Activated naive CD8-positive, alpha-beta T cell treated with anti-CD3 and anti-CD28 coated beads, Interleukin-2, amount 50 U/mL, for 24 hours (primary cell): ENCODE measurements at places on chromosomes 2 and 18.

DNA sequence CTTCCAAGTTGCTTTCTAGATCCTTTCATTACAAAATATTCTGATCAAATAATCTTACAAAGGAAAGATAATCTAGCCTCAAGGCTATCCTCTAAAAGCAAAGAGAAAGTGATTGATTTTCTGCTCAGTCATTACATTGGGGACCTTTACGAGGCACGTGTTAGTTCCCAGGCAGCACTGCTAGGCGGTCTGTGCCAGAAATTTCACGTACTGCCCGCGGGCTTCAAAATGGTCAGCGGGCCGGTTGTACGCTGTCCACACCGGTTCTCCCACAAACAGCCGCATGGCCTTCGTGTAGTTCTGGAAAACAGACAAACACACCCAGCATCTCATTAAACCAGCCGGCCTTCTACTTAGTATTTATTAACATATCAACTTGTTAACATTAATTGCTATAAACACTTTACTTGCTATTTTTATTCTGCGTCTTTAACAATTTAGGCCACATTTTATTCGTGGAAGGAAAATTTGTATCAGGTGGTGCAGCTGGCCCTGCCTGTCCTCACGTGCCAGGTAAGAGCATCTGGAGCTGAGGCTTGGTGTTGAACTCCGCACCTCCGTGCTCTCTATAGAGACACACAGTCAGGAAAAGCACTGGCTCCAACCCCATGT lies 20.4 kb downstream of the ADI1 start:
- H3K27ac ChIP-seq = no peak overlapping the region
- peaks cover 2% of the 10 kb centered on the region for H3K4me1 ChIP-seq
- no peaks in the 10 kb centered on the region for H3K27me3 ChIP-seq
- no peak for DNase-seq
- peaks cover 21% of the 10 kb centered on the region for H3K36me3 ChIP-seq

GRCh38 chr2:160104115-160104514 lies 41.7 kb upstream of the PLA2R1 start:
- DNase-seq = no peak
- no peaks in the 10 kb centered on the region for H3K27me3 ChIP-seq
- no peaks in the 10 kb centered on the region for H3K4me1 ChIP-seq
- H3K4me3 ChIP-seq = no peak overlapping the region
- H3K36me3 ChIP-seq = no peaks in the 10 kb centered on the region

GRCh38 chr2:147214914-147215313 lies 629.9 kb upstream of the ACVR2A start:
- H3K4me1 ChIP-seq = no peaks in the 10 kb centered on the region
- H3K4me3 ChIP-seq = no peak overlapping the region
- no peaks in the 10 kb centered on the region for H3K36me3 ChIP-seq

DNA sequence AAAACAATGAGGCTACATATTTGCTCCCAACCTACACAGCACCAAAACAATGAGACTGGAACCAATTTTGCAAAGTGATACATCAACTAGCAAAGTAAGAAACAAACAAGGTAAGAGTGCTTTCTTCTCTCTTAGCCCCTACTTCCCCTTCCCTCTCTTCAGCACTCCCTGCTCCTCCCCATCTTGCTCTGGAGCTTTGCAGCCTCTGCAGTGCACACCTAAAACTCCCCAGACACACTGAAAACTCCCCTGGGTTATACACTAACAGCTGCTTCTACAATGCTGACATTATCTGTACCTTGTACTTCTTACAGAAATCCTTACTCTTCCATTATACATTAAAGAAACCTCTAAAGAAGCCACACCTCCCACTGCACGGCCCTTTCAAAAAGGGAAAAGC lies 93.7 kb downstream of the RBMS1 start:
- no peak for DNase-seq
- H3K4me1 ChIP-seq = peaks cover 57% of the 10 kb centered on the region
- peaks cover 8% of the 10 kb centered on the region for H3K36me3 ChIP-seq
- no peaks in the 10 kb centered on the region for H3K27me3 ChIP-seq
- peak overlapping the region; percentile 18 for H3K4me3 ChIP-seq

GRCh38 chr2:54589340-54590215 lies 133.5 kb downstream of the SPTBN1 start:
- H3K27me3 ChIP-seq = no peaks in the 10 kb centered on the region
- no peaks in the 10 kb centered on the region for H3K36me3 ChIP-seq
- peaks cover 89% of the 10 kb centered on the region for H3K4me1 ChIP-seq
- peak overlapping the region; percentile 83 for H3K27ac ChIP-seq
- peak overlapping the region; percentile 68 for H3K4me3 ChIP-seq
- DNase-seq = no peak

GRCh38 chr2:16281451-16282335 lies 341.3 kb downstream of the MYCN start:
- H3K27me3 ChIP-seq = peaks cover 2% of the 10 kb centered on the region
- no peak overlapping the region for H3K4me3 ChIP-seq
- no peaks in the 10 kb centered on the region for H3K36me3 ChIP-seq
- H3K4me1 ChIP-seq = no peaks in the 10 kb centered on the region
- DNase-seq = no peak
- H3K27ac ChIP-seq = no peak overlapping the region

DNA sequence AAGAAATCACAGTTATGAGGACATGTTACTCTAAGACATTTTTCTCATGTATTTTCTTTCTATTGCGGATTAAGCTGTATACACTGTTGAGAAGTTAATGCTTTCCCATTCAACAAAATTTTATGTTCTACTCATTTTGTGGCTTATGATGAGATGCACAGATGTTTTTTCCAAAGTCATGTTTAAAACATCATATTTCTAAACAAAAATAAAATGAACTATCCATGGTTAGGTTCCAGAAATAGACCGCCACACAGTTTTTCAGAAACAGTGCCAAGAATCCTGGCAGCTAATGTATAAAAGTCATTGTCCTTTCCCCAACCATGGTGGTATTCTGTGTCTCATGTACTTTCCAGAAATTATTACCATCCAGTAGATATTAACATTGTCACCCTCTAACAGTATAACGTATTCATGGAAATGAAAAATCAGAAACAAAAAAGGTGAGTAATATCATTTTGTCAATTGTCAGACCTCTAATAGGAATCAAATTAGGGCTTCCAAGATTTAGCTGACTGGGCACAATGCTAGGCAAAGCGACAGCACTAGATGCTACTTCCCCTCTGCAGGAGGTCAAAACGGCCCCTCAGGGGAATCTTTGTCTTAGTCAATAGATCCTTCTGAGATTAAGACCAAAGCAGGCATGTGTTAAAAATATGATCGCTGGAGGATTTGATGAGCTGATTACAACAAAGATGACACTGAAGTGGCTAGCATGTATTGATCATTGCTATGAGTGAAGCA lies 54.4 kb upstream of the ZNF397 start:
- no peak overlapping the region for H3K4me3 ChIP-seq
- H3K27ac ChIP-seq = no peak overlapping the region
- H3K36me3 ChIP-seq = no peaks in the 10 kb centered on the region
- DNase-seq = no peak

DNA sequence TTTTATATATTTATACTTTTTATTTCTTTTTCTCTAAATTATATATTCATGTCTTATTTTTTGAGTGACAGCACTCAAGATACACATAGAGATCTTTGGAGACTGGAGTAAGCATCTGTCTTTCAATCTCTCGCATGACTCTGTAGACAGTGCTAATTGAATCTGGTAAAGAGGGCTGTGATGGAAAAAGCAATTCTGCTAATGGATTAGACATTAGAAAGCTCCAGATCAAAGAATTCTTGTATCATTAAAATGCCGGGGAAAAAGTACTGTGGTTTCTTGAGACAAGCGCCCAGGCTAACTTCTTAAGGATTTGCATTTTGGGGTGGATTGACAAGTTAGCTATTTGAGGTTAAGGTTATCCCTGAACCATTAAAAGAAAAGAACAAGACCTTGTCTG lies 383.1 kb upstream of the TNP1 start:
- H3K4me3 ChIP-seq = no peak overlapping the region
- no peak overlapping the region for H3K27ac ChIP-seq
- peaks cover 23% of the 10 kb centered on the region for H3K27me3 ChIP-seq
- no peak for DNase-seq

GRCh38 chr2:8608411-8608954 lies 73.4 kb upstream of the ID2 start:
- H3K4me1 ChIP-seq = peaks cover 45% of the 10 kb centered on the region
- peak overlapping the region; percentile 83 for H3K27ac ChIP-seq
- H3K27me3 ChIP-seq = peaks cover 6% of the 10 kb centered on the region
- DNase-seq = no peak

GRCh38 chr2:146143971-146144370 lies 1624.1 kb upstream of the ZEB2 start:
- H3K36me3 ChIP-seq = no peaks in the 10 kb centered on the region
- H3K27me3 ChIP-seq = no peaks in the 10 kb centered on the region

GRCh38 chr2:15547115-15547876 lies 13.8 kb downstream of the NBAS start:
- H3K4me1 ChIP-seq = peaks cover 1% of the 10 kb centered on the region
- no peaks in the 10 kb centered on the region for H3K27me3 ChIP-seq
- H3K36me3 ChIP-seq = peaks cover 8% of the 10 kb centered on the region
- no peak for DNase-seq

DNA sequence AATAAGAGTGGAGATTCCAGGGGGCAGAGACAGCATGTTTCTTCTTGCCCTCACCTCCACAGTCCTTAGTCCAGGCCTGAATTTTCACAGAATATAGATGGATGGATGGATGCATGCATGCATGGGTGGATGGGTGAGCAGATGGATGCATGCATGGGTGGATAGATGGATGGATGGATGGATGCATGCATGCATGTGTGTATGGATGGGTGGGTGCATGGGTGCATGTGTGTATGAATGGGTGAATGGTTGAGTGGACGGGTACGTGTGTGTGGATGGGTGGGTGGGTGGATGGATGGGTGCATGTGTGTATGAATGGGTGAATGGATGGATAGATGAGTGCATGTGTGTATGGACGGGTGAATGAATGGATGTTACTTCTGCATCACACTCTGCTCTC lies 153.3 kb downstream of the CELF4 start:
- no peak overlapping the region for H3K27ac ChIP-seq
- H3K4me3 ChIP-seq = no peak overlapping the region
- H3K4me1 ChIP-seq = no peaks in the 10 kb centered on the region

DNA sequence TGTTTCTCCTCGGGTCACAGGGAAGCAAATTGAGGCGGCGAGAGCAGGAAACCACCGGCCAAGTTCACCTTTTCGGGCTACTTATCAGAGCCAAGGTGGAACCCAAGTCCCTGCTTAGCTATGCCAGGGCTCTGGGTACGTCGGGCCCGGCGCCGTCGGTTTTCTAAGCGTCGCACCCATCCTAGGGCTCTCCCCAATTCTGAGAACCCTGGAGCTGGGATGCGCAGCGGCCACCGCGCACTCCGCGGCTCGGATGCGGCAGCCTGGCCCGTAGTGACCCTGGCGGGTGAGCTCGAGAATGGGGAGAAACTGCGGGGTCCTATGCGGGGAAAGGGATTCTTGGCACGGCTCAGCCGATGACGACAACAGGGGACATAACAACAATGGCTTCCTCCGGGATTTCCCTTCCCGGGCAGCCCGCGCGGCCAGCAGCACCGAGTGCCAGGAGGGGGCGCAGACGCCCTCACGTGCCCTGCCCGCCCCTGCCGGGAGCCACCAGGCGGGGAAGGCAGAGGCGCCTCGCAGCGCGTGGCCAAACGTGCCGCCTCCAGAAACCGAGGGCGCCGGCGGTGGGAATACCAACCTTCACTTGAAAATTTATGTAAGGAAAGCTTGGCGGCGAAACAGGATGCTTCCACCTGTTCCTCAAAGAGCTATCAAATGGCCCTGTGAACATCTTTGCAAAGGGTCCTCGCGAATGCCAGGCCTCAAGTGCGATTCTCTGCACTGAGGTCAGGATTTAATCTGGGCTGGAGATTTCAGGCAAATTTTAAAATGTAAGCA lies 2.1 kb upstream of the SLC30A3 start:
- peak overlapping the region; percentile 72 for H3K4me3 ChIP-seq
- no peaks in the 10 kb centered on the region for H3K36me3 ChIP-seq
- H3K4me1 ChIP-seq = peaks cover 23% of the 10 kb centered on the region
- no peak overlapping the region for H3K27ac ChIP-seq

- no peaks in the 10 kb centered on the region for H3K36me3 ChIP-seq
- H3K27me3 ChIP-seq = no peaks in the 10 kb centered on the region
- H3K4me3 ChIP-seq = no peak overlapping the region
- no peak overlapping the region for H3K27ac ChIP-seq
- H3K4me1 ChIP-seq = no peaks in the 10 kb centered on the region
Measured at GRCh38 chr2:31202041-31202440, 15.3 kb downstream of the CAPN14 start.

- H3K27me3 ChIP-seq = no peaks in the 10 kb centered on the region
- H3K36me3 ChIP-seq = peaks cover 32% of the 10 kb centered on the region
- no peak overlapping the region for H3K4me3 ChIP-seq
- peaks cover 9% of the 10 kb centered on the region for H3K4me1 ChIP-seq
- no peak overlapping the region for H3K27ac ChIP-seq
- no peak for DNase-seq
Measured at GRCh38 chr2:68171684-68172083, 14.0 kb downstream of the PNO1 start.

- no peak for DNase-seq
- peaks cover 15% of the 10 kb centered on the region for H3K4me1 ChIP-seq
- H3K4me3 ChIP-seq = no peak overlapping the region
Measured at GRCh38 chr2:176103742-176104315, 3.3 kb upstream of the HOXD11 start.

GRCh38 chr2:62204998-62205496 lies 9.1 kb downstream of the B3GNT2 start:
- no peak overlapping the region for H3K4me3 ChIP-seq
- H3K36me3 ChIP-seq = peaks cover 31% of the 10 kb centered on the region
- H3K27me3 ChIP-seq = no peaks in the 10 kb centered on the region
- no peak for DNase-seq
- H3K4me1 ChIP-seq = peaks cover 99% of the 10 kb centered on the region

DNA sequence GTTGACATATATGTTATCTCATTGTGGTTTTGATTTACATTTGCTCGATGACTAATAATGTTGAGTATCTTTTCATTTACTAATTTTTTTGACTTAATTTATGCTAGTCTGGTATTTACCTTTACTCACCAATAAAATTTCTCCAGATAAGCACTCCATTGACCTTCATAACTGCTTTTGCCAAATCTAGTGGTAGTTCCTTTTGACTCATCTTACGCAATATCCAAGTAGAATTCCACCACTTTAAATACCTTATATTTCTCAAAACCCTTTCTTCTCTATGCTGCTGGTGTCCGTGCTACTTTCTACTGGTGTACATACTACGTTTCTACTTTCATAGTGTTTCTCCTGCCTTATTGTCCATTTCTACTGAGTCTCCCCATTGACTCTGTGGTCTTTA lies 407.6 kb upstream of the SPHKAP start:
- no peak for DNase-seq
- no peaks in the 10 kb centered on the region for H3K4me1 ChIP-seq
- no peaks in the 10 kb centered on the region for H3K27me3 ChIP-seq
- H3K4me3 ChIP-seq = no peak overlapping the region
- no peaks in the 10 kb centered on the region for H3K36me3 ChIP-seq

GRCh38 chr2:8119782-8120505 lies 561.9 kb upstream of the ID2 start:
- DNase-seq = no peak
- no peaks in the 10 kb centered on the region for H3K27me3 ChIP-seq
- no peak overlapping the region for H3K27ac ChIP-seq

GRCh38 chr2:21841341-21841740 lies 717.6 kb downstream of the TDRD15 start:
- no peaks in the 10 kb centered on the region for H3K36me3 ChIP-seq
- no peak overlapping the region for H3K27ac ChIP-seq
- no peaks in the 10 kb centered on the region for H3K4me1 ChIP-seq
